ENCODE measurements at places on chromosomes 11 and 22. TPM values are rescaled to one million over a fixed set of nuclear protein-coding genes. Genes with fewer than 3 reads are reported as not detected.

Gene TRIM29
- not detected for total RNA-seq

GRCh38 chr22:49112661-49113626 is 714.7 kb downstream of the BRD1 start:
- no peak for DNase-seq

- no peak for DNase-seq
Measured at GRCh38 chr22:25146906-25147641, 52.6 kb upstream of the CRYBB3 start.

GRCh38 chr11:44645827-44646226 is 80.4 kb downstream of the CD82 start:
- no peak for DNase-seq

Gene C11orf42
- total RNA-seq, result not detected

DNA sequence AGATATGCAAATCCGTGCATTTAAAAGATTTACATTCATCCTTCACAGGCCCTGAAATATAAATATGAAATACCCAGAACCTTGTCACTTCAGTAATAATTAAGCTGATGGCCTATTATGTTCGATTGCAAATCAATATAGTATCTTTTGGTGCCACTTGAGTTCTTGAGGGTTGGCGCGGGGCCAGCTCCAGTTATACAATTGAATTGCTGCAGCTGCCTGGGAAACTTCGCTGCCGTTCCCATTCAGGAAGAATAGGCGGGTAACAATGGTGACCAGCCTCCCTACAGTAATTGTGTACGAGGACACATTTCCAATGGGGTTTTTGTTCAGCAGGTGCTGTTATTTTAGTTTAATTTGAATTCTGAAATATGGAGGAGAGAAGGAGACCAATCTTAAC is 451.2 kb downstream of the INSC start:
- no peak for DNase-seq

DNA sequence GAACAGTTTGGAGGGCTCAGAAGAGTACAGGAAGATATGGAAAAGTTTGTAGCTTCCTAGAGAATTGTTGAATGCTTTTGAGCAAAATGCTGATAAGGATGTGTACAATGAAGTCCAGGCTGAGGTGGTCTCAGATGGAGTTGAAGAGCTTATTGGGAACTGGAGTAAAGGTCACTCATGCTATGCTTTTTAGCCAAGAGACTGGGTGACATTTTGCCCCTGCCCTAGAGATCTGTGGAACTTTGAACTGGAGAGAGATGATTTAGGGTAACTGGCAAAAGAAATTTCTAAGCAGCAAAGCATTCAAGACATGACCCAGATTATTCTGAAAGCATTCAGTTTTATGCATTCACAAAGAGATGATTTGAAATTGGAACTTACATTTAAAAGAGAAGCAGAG is 27.9 kb upstream of the CABP2 start:
- no peak for DNase-seq

Gene OR51B5
- not detected for total RNA-seq

DNA sequence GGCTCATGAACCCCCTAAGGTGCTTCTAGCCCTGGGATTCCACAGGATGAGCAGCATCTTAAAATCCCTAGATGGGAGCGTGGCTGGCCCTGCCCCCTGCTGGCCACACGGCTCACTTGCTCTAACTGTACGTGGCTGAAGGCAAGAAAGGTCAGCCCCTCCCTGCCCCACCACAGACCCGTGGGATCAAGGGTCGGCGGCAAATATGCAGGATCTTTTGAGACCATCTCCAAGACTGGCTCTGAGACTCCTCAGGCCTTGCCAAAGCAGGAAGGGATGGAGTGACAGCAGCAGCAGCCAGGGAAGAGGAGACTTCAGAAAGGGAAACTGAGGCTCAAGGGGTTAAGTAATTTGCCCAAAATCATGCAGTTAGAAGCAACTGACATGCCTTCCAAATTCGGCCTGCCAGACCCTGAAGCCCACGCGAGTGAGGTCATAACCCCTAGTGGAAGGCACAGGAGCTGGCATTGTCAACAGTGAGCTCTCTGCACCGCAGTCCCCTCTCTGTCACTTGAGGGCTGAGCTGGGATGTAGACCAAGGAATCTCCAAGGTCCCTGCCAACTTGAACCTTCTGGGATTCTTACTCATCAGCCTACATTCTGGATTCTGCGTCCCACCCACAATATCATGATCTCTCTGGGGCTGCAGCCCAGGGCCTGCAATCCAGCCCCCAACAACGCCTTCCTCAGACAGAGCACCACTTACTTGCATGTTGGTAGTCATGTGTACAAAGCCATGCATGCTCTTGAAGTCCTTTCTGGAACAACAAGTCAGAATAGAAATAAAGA is 31.4 kb downstream of the CREB3L1 start:
- DNase-seq, result peak; percentile 71

Gene FADS1
- 37.6 TPM for total RNA-seq

Gene OR5A1
- total RNA-seq, result not detected

GRCh38 chr11:3166268-3167142 is 1.4 kb upstream of the OSBPL5 start:
- no peak for DNase-seq

Gene MAJIN
- total RNA-seq, result not detected

- no peak for DNase-seq
Measured at GRCh38 chr11:14519597-14519916, 629 bp downstream of the PSMA1 start.

Gene RFPL1
- not detected for total RNA-seq

DNA sequence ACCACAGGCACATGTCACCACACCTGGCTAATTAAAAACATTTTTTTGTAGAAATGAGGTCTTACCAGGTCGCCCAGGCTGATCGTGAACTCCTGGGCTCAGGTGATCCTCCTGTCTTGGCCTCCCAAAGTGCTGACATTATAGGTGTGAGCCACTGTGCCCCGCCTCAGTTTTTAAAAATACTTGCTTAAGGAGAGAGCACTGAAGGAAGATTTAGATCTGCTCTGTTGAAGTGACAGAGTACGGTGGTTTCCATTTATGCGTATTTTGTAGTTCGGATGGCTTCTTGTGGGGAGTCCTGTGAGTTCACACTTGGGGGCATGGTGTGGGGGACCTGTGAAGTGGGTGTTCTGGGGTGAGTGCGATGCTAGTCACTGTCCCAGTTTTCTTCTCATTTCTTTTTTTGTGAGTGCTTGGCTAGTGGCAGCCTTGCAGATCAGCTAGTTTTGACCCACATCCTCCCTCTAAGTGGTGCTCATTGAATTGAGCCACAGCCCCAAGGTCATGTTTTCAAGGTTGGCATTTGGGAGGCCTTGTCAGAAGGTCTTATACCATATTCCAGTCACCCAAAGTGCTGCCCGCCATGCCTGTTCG is 31.5 kb downstream of the PTPRJ start:
- DNase-seq, result no peak

GRCh38 chr11:34987617-34988016 is 71.2 kb downstream of the PDHX start:
- no peak for DNase-seq

Gene C22orf42
- not detected for total RNA-seq

Gene DCHS1
- 5.5 TPM for total RNA-seq

DNA sequence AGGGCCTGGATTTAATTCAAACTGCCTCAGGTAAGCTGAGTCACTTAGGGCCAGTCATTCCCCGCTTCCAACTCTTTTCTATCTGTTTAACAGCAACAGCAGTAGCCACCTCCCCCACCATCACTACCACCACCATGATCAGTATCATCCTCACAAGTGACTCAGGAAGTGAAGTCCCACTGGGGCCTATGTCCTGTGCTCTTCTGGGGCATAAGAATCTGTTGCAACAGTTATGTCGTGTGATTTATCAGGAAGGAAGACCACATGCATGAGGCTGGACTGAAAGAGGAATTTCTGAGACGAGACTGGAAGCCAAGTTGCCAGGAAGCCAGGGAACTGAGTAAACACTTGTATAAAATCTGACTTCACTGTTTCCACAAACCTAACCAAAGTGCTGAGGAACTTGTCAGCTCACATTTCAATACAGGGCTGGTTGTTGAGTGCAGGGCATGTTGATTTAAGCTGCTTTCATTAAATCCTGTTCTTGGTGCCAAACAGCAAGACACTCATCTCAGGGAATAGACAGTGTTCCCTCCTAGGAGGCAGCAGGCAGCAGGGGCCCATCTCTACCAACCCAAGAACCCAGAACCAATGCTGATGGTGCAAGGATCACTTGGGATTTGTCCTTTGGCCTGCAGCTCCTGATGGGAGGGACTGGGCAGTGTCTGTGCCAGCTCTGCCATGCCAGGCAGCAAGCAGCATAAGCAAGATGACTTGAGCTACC is 226.7 kb upstream of the NARS2 start:
- DNase-seq, result peak; percentile 39

Gene JHY
- 2.3 TPM for total RNA-seq

Gene PATE4
- not detected for total RNA-seq

GRCh38 chr22:19062139-19062942 is 59.9 kb downstream of the DGCR2 start:
- DNase-seq, result no peak

GRCh38 chr11:14554959-14555358 is 34.8 kb upstream of the PSMA1 start:
- no peak for DNase-seq

GRCh38 chr11:67355794-67356386 is 2.5 kb upstream of the POLD4 start:
- no peak for DNase-seq

Gene MRGPRX3
- total RNA-seq, result not detected

- no peak for DNase-seq
Measured at GRCh38 chr11:110587972-110588371, 124.3 kb downstream of the ARHGAP20 start.

Gene ENDOD1
- 10.5 TPM for total RNA-seq

- DNase-seq, result peak; percentile 91
Measured at GRCh38 chr11:130897262-130898182, 18.8 kb downstream of the SNX19 start.

DNA sequence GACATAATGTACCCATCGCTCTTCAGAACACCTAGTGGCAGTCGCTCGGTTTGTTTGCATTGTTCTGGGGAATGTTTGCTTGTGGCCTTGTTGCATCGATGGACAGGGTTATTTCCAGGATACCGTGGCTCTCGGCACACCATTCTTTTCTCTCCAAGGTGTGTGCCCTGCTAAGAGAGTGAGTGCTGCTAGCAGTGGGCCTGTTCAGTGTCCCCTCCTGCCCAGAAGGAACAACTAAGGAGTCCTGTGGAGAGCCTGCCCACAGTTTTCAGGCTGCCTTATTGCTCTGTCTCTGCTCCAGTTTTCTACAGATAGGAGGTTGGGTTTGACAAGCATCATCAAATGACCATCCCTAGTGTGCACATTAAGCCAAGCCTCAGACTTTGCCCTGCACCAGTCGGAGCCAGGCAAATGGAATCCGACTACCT is 1.4 kb downstream of the CRY2 start:
- no peak for DNase-seq

GRCh38 chr11:15327786-15328231 is 213.1 kb downstream of the INSC start:
- peak; percentile 64 for DNase-seq

- no peak for DNase-seq
Measured at GRCh38 chr22:29254286-29254660, 13.5 kb downstream of the RHBDD3 start.

GRCh38 chr11:119372260-119373058 is 9.0 kb downstream of the USP2 start:
- DNase-seq, result peak; percentile 43

Gene FZD4
- total RNA-seq, result 26.3 TPM

GRCh38 chr11:46617972-46618314 is 590 bp downstream of the ATG13 start:
- no peak for DNase-seq

DNA sequence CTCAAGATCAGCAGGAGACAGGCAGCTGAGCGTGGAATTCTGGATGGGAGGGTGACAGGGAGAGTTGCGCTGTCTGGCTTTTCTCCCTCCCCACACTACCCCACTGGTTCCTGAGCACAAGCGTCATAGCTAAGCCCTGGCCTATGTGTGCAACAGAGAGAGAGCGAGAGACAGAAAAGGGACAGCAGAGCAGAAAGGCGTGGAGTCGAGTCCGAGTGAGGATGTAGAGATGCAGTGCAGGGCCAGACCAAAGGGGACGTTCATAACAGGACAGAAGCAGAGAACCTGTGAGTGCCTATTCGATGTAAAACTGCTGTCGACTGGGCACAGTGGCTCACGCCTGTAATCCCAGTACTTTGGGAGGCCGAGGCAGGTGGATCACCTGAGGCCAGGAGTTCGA is 94.0 kb upstream of the TMEM45B start:
- DNase-seq, result no peak

Gene ADAMTS8
- 0.35 TPM for total RNA-seq

DNA sequence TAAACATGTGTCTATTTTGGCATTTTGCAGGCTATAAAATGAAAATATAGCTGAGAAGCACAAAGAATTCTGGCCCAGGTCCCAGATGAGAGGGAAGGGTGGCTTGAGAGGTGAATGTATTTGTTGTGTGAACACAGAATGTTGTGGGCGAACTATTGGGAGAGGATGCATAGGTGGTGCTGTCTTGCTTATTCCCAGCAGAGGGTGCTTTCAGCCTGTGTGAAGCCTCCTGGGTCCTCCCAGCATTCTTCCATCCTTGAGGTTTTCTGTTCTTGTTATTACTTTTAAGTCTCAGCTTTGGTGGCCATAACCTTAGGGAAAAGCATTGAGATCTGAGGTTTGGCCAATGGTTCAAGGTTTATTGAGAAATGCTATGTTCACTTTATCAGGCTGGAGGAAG is 108.7 kb upstream of the SNX19 start:
- DNase-seq, result no peak

Gene KDM4D
- total RNA-seq, result 1.3 TPM

- DNase-seq, result no peak
Measured at GRCh38 chr11:57049749-57050148, 61.0 kb downstream of the OR5AK2 start.

All from heart left ventricle (tissue), 16 donors.